ENCODE measurements at places on chromosomes 4 and X.
A peak's percentile ranks its signal among the peaks of the same experiment; 100 is the strongest.

DNA sequence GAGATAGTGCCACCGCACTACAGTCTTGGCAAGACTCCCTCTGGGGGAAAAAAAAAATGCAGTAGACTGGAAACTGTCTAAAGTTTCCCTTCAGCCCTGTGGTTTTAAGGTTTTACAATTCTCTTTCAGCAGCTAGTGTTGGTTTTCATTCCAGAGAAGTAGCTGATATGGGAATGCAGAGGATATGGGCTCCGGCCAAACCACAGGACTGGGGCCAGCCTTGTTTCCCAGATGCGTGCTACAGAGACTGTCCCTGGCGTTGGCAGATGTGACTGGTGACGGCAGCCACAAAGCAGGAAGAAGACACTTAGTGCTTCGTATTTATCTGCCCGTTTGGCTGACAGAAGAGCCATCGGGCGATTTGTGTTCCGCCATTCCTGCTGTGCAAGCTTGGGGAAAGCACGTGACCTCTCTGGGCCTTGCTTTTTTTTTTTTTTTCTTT, 43.2 kb downstream of the ZBTB49 start:
- DNase-seq = no peak

GRCh38 chr4:88843067-88843685, 145.5 kb upstream of the NAP1L5 start:
- no peak for DNase-seq

DNA sequence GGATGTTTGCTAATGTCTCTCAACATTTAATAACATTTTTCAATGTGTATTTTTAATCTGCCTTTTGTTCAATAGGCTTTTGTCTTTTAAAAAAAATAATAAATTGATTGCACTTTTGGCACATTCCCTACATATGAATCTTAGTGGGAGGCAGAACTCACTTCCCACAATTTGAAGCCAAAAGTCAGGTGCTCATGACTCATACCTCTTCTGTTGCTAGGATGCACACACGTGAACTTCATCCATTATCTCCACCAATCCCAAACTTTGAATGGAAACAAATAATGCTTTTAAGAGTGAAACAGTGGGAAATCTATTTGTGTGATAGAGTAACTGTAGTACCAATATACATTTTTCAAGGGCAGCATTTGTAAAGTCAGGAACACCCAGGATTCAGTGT, 260.5 kb downstream of the IQCM start:
- no peak for DNase-seq

GRCh38 chrX:30786374-30786773, 102.7 kb downstream of the TAB3 start:
- no peak for DNase-seq

DNA sequence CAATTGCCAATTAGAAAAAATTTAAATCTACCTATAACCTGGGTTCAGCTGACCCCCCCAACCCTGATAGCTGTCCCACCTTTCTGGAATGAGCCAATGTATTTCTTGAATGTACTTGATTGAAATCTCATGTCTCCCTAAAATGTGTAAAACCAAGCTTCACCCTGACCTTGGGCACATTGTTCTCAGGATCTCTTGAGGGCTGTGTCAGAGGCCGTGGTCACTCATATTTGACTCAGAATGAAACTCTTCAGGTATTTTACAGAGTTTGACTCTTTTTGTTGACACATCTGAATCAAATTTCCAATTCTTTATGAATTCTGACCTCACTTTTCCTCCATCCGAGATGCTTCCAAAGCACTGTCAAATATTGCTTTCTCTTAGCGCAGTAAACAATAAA, 115.3 kb upstream of the BEND4 start:
- DNase-seq = no peak

GRCh38 chr4:114398410-114398809, 200.2 kb upstream of the UGT8 start:
- no peak for DNase-seq

GRCh38 chrX:38806875-38807621, 5.8 kb downstream of the MID1IP1 start:
- no peak for DNase-seq

DNA sequence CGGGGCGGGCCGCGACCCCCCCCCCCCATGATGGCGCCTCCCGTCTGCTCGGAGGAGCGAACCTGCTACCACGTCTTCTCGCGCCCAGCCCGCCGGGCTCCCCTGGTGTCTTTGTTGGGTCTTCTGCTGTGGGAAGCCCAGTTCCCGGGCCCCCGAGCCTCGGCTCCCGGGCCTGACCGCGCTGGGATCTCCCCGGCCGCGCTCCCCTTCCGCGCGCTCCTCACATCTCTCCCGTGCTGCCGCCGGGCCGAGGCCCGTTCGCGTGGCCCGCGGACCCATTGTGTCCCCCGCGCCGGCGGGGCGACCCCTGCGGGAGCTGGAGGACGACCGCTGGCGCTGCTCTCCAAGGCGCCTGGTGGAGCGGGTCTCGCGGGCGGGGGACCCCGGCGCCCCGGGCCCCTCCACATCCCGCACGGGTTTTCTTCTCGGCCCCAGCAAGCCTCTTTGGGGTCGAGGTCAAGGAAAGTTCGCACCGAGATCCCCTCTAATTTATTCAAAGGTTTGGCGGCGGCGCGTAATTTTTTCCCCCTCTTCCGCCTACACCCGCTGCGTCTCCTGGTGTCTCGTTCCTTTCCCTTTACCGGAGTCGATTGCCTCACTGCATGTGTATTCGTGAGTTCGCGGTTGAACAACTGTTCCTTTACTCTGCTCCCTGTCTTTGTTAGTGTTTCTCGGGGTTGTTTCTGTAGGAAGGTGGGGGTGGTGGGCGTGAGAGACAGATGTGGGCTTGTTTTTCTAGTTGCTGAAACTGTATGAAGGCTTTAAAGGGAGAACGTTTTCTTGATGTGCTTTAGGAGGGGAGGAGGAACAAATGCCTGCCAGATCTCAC, 770 bp downstream of the SMAD1 start:
- DNase-seq = peak; percentile 53

GRCh38 chrX:118761939-118762707, 34.7 kb downstream of the IL13RA1 start:
- no peak for DNase-seq

DNA sequence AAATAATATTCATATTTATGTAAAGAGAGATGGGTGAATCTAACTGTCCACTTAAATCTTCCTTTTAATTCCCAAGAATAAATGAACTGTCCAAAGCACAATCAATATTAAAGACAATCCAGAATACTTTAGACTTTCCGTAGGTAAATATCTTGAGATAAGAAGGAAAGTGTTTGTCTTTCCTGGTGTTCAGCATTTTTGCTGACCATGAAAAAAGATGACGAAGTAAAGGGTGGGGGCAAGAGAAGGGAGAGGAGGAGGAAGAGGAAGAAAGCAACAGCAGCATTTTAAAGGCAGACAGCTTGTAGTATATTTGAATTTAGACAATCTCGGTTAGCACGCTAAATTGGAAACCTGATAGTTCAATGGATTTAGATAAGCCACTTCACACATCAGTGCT, 498.2 kb downstream of the KCNIP4 start:
- DNase-seq = no peak

DNA sequence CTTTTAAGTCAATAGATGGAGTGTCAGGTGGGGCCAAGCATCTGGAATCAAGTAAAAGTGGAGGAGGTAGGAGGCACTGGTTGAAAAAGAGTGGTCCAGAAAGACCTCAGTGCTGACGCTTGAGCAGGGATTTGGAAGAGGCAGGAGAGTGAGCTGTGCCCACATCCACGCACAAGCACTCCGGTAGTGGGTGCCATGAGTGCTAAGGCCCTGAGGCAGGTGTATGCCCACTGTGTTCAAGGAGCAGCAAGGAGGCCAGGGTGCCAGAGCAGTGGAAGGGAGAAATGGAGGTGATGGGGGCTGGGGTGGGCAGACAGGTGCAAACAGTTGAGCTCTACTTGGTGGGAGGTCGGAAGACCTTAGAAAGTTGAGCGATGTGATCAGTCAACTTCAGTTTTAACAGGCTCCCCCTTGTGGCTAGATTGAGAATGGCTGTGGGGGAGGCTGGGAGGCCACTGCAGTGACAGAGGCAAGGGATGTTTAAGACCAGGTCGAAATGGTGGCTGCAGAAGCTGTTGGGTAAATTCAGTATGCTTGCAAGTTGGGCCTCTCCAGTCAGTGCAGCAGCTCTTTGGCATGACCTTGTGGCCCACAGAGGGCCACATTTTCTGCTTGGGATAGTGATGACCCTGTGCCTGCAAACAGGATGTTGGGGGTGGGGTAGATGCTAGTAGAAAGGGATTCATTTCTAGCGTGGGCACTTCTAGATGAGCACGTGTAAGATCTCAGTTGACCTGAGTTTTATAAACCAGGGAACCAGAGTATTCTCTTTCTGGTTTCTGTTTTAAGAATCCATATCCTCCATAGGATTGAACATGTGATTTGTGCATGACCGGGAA, 12.7 kb downstream of the TKTL1 start:
- peak; percentile 64 for DNase-seq

DNA sequence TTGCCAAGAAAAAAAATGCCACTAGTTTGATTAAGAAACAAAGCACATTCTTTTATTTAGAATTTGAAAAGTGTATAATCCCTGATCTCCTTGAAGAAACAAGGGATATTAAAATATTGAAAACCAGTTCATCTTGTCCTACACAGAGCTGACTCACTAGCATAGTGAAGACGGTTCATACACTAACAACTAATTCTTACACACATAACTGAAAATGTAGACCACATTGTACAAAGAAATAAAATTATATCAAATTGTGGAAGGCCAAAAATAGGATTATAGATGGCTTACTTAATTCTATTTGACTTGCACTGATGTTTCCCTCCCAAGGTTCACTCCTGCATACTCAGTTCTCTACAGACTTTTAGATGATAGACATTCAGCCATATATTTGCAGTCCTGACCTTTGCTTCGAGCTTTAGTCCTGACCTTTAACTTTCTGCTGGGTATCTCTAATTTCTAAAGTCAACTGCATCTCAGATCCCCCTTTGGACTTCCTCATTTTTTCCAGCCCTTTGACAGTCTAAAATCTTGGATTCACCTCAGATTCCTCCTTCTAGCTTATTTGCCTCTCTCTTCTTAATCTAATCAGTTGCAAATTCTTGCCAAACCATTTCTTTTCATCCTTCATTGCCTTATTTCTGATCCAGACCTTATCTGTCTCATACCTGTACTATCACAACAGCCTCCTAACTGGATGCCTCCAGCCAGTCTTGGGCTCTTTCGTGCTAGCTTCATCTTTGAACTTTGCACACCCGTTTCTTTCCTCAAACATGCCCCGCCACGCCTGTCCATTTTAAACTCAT, 4.5 kb upstream of the WWC2 start:
- no peak for DNase-seq

DNA sequence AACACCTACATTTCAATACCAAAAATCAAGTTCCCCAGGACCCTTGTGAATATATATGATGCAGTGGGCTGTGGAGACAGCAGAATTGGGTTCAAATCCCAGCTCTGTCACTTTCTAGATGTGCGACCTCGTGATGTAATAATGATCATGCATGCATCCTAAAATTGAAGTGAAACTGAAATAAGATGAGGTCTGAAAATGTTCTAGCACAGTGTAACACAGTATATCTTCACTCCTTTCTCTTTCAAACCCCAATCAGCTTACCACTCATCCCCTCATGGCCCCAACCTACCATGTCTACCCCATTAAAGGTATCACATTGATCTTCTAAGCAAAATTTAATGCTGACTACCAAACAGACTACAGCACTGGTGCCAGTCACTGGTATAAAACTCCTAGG, 69.9 kb upstream of the BRS3 start:
- no peak for DNase-seq

DNA sequence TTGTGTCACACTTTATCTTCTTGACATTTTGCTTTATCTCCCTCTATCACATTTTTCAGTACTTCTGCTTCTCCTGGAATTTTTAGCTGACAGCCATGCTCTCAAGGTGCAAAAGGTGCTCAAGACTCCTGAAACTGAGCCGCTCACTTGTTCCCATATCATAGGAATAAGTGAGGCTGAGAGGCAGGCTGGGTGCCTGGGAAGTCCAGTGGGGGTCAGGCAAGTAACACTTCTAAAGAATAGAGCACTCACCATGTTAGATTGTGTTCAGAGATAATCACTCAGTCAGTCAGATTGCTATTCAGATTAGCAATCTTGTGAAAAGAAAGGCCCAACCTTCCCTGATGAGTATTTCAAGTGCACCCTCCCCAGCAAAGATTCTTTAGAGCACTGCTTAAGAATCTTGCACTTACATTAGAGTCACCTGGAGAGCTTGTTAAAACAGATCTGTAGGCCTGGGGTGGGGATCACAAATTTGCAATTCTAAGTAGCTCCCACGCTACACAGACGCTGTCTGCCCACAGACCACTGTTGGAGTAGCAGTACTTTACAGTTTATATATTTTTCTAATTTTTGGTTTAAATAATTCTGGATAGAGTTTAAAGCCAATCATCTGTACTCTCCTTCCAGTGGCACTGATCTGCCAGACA, 23.1 kb upstream of the LRAT start:
- no peak for DNase-seq

- DNase-seq = no peak
Measured at GRCh38 chr4:93480452-93480851, 348.1 kb upstream of the ATOH1 start.

DNA sequence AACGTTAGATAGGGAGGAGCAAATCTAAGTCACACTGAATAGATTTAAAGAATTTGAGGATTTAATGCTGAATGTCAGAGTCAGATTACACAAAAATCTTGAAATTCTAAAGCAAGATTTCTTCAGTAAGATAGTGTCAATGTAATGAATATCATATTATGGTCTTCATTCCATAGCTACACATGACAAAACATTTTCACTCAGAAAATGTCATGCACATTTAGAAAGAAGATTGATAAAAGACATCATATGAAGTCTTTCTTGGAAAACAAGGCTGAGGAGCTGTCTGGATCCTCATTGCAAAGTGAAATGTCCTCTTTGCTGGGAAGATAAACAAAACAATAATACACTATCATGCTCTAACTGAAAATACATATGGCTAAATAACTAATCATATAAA, 1006.9 kb downstream of the PCDH7 start:
- DNase-seq = no peak

- no peak for DNase-seq
Measured at GRCh38 chr4:138204507-138204906, 37.6 kb downstream of the SLC7A11 start.

- DNase-seq = no peak
Measured at GRCh38 chrX:121571333-121571732, 523.9 kb downstream of the GLUD2 start.

GRCh38 chrX:55593296-55593695, 29.9 kb upstream of the FOXR2 start:
- no peak for DNase-seq

- no peak for DNase-seq
Measured at GRCh38 chr4:123832173-123833026, 435.8 kb downstream of the SPRY1 start.
